ENCODE measurements at places on chromosomes 13 and 19. TPM values are rescaled to one million over a fixed set of nuclear protein-coding genes. Genes with fewer than 3 reads are reported as not detected.

Gene RASL11A
- 1.7 TPM for total RNA-seq

Gene CEACAM8
- not detected for total RNA-seq

Gene SLITRK5
- not detected for total RNA-seq

Gene LILRA2
- total RNA-seq: not detected

Gene ANGPTL8
- total RNA-seq: not detected

Gene IZUMO2
- total RNA-seq: not detected

Gene RFPL4A
- not detected for total RNA-seq

Gene ZNF69
- total RNA-seq: 1.3 TPM

Gene CABP5
- total RNA-seq: not detected

Gene CEACAM3
- not detected for total RNA-seq

Gene KLK1
- not detected for total RNA-seq

Gene TEX26
- not detected for total RNA-seq
